Kidney epithelial cell (primary cell): ENCODE measurements at places on chromosomes 6 and 20.

DNA sequence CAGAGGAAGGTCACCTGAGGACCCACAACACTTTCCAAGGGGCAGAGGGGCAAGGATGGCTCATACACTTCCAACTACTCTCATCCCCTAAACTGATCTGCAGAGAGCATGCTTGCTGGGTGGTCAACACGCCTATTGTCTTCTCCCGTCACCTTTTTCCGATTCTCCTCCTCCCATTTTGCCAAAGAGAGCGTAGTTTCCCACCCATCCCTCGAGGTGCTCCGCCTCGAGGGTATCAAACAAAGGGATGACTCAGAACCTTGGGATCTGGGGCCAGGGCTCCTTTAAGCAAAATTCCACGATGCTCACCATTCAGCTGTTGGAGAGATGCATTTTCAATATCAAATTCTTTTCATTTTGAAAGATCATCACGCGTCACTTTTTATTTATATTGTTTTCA is 507.5 kb upstream of the SULF2 start:
- no peak for DNase-seq

- DNase-seq, result peak; percentile 68
These were observed 72.4 kb downstream of the ATG5 start for GRCh38 chr6:106253172-106253571.

DNA sequence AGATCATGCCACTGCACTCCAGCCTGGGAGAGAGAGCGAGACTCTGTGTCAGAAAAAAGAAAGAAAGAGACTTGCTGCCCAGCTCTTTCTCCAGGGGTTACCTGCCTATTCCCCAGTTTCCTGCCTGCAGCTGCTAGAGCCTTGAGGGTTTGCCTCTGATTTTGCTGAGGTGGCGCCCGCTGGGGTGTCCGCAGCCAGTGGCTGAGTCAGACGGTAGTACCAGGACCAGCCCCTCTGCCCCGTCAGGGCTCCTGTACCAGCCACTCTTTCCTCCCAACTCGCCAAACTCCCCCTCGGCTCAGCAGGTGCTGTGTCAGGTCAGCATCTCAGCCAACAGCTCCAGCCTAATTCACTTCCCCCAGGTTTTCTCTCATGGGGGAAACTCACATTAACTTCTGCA is 7.4 kb upstream of the LSM14B start:
- DNase-seq, result no peak

- no peak for DNase-seq
These were observed 411.0 kb upstream of the AGPAT4 start for GRCh38 chr6:161684731-161685475.
